ENCODE measurements at places on chromosomes 2 and 18.
A peak's percentile ranks its signal among the peaks of the same experiment; 100 is the strongest.

DNA sequence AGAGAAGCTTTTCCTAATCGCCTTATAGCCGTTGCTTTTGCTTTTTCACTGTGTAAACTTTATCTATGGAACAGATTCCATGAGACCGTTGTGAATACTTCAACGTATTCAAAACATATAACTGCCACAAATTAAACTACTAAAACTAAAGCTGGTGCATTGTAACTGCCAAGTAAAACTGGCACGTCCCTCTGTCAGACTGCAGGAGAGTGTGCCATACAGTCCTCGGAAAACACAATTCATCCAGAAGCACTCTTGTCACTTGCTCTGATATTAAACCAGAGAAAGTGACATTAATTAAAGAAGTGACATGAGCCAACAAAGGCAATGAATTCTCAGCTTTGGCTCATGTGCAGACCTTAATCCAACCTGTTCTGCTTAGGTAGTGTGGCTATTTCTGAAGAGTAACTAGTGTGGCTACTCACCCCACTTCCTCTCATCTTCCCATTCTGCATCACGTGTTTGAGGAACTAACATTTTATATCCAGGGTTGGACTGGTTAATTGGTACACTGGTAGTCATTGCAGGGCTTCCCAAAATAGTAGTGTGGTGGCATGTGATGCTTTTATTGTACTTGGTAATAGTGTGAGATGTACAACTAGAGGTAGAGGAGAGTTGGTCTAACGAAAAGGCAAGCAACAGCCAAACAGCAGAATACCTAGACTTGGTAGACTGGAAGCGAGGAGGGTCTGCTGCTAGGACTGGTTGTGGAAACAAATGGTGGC, 9.7 kb downstream of the VRK2 start:
- DNase-seq: no peak

DNA sequence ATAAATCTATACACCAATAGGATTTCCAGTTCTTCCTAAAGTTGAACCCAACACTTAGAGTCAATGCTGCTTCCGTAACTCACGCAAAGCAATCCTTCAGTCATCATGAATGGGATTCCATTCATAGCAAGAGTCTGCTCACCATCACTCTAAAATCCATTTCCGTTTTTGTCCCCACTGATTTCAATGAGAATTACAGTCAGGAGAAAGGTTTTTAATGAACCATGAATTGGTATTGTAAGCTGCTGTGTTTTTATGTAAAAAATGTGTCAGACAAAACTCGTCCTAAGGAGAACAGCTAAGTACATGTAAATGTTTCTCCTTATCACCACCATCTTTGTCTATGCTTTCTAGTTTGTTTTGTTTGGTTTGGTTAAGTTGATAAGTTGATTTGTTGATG, 391.5 kb downstream of the IRS1 start:
- DNase-seq: no peak

GRCh38 chr2:11044201-11044600, 111.1 kb upstream of the SLC66A3 start:
- no peak for DNase-seq

GRCh38 chr18:55990186-55990585, 402.2 kb upstream of the TCF4 start:
- no peak for DNase-seq

DNA sequence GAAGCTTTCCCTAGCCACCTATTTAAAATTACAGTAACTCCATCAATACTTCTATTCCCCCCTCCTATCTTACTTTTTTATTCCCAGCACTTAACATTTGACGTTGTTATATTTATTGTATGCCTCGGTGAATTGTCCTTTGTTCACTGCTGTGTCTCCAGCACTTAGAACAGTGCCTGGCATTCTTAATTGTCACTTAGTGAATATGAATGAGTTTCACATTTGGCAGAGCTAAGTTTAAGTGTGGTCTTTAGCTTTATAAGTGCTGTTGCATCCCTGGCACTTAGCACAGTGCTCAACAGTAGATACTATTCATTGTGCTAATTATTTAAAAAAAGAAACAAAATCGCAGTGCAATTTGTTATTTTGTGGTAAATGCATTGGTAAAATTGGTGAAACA, 1.7 kb downstream of the RMP24 start:
- no peak for DNase-seq

DNA sequence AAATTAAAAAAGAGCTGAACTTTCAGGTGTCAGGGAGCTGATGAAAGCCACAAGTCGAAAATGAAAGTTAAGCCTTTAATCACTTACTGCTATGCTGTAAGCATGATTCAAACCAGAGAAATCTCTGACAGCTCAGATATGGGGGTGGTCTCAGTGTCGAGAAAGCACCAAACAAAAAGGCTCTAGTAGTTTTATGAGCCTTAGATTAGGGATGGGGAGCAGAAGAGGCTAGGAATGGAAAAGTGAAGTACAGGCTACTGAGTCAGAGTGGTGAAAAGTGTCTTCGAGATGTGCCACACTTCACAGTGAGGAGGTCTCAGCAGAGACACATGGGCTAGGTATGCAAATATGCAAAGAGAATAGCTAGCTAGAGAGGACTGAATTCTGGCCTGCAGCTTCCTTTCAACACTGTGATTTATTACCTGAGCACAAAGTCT, 482.2 kb downstream of the SPAG16 start:
- no peak for DNase-seq

- peak; percentile 38 for DNase-seq
Observed at GRCh38 chr2:174546519-174547506, 50.8 kb downstream of the WIPF1 start.

DNA sequence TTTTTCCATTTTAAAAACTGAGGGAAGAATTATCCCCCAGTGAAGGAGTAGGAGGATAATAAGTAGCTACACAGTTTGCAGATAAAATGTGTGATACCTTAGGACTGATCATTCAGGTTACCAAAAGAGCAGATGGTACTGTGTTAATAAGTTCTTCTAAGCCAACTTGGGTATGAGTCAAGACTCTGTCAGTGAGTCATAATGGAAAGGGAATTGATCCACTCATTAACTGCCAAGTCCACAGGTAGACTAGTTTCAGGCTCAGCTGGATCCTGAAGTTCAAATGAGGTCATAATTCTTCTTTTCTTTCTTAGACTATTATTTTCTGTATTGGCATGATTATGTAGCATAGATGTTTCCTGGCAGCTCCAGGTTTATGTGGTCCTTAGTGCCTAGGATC, 142.4 kb upstream of the ALPP start:
- peak; percentile 47 for DNase-seq

GRCh38 chr2:43230351-43230885, 4.0 kb upstream of the ZFP36L2 start:
- no peak for DNase-seq

- peak; percentile 61 for DNase-seq
Observed at GRCh38 chr18:396251-396555, 104.3 kb downstream of the COLEC12 start.

- peak; percentile 87 for DNase-seq
Observed at GRCh38 chr2:13676269-13676668, 956.2 kb upstream of the LRATD1 start.

DNA sequence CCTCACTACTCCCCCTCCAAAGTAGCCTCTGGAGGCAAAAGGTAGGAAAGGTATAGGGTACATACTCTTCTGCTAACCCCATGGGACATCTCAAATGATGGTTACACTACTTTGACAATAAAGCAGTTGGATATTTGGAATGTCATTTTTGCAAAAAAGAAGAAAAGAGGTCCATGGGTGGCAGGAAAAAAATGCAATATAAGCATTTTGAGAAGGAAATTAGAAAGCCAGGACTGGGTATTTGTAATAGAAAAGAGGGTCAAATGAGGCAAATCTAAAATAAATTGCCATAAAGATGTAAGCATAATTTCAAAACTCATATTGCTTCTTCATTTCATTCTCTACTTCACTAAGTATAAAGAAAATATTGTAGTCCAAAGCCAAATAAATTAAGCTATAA, 280.2 kb downstream of the NOL4 start:
- DNase-seq: no peak

DNA sequence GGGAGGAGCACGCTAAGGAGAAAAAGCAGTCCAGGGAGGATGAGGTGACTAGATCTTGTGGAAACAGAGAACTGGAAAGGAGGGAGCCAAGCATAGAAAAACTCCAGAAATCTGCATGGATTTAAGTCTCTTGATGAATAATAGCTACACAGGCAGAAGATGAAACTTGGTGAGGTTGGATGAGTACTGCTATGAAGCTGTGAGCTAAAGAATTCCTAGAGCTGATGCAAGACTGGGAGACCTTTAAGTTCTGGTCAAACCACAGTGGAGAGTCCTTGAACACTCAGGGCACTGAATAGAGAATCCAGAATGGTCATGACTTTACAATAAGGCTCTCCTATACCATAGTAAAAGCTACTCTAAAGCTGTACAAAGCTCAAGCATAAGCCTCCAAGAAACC, 18.4 kb upstream of the PIEZO2 start:
- DNase-seq: peak; percentile 28

DNA sequence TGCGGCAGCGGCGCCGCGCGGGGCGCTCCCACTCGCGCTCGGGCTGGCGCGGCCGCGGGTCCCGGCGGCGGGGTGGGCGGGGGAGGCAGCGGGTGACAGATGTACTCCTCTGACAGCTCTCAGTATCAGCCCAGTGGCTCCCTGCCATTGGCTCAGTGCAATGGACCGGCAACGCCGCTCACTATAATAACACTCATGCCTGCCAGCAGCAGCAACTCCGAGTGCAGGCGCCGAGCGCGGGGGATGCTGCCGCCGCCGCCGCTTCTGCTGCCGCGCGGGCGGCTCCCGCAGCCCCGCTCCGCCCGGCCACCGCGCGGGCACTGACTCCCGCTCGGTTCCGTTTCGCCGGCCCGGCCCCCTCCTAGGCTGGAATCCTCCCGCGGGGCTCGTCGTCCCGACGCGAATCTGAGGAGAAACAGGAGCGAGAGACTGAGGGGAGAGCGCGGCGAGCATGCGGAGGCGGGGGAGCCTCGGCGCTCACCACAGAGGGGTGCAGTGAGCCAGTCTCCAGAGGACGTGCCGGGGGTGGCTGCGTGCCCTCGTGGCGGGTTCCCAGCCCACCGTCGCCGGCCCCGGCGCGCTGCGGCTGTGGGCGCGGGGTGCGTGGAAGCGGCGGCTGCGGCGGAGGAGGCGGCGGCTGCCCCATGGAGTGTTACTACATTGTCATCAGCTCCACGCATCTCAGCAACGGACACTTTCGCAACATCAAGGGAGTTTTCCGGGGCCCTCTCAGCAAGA, at the start of gene ZNF804A:
Gene ZNF804A (plus strand): TSS at position 214 of the 738 bp plus-strand sequence. CDS start 431 bp downstream, at position 645.
- peak; percentile 37 for DNase-seq

DNA sequence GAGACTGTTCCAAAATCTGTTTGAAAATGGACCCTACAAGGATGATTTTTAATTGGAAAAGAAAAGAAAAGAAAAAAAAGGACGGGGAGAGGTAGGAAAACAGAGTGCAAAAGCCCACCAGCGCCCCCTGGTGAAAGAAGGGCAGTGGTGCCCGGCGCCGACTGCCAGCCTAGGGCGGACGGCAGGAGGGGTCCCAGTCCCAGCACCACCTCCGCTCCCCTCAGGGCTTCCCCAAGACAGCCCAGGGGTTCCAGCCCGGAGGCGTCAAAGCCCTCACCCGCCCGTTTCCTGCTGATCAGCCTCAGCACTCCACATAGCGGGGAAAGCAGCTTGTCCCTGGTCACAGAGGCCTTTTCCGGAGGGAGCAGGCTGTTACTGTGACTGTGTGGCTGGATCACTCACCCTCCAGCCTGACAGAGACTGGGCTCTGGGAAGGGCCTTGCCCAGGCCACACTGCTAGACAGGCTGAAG, 213.9 kb downstream of the TFCP2L1 start:
- DNase-seq: peak; percentile 36

DNA sequence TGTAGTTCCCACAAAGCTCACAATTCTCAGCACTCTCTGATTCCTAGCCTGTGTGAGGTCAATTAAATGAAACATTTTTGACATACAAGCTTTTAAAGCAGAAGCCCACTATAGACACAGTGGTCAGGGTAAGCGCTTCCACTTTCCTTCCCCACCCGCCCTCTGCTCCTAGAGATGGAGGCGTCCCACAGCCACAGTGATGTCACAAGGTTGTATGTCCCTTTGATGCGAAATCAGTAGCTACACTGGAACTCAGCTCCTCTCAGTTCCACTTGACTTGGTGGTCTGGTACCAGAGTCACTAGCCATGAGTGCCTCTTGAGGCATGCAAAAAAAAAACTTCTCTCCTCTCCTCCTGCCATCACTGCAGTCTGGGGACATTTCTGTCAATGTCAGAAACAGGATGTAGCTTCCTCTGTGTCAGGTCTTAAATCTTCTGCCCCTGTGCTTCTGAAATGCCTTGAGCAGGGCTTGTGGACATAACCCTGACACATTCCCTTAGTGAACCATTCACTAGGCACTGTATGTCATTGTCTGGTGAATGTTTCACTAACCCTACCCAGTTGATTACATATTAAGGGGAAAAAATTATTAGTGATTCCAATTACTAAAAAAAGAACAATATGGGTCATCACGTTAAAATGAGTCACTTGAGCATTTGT, 7.8 kb downstream of the SULT1C4 start:
- no peak for DNase-seq

GRCh38 chr18:59268721-59269562, 4.3 kb downstream of the RAX start:
- DNase-seq: peak; percentile 25

- no peak for DNase-seq
Observed at GRCh38 chr2:180539541-180539940, 440.9 kb upstream of the UBE2E3 start.

- DNase-seq: no peak
Observed at GRCh38 chr2:237725661-237726060, 72.9 kb upstream of the RBM44 start.

DNA sequence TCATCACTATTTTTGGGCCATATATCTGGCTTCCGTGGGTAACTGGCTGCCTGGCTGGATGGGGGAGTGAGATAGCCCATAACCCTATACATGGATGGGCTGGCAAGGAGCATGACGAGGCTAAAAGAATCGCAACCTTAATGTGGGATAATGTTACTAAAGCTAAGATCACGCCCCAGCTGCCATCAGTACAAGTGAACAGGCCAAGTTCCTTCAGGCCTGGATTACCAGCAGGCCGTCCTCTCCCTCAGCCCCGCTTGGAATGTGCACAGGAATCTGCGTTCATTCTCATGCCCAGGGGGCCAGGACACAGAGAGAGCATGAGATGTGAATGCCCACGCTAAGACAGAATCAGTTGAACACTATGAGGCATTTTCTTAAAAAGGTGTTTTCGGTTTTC, 34.7 kb downstream of the RMC1 start:
- DNase-seq: no peak

GRCh38 chr18:26863122-26863879, 2.2 kb downstream of the AQP4 start:
- DNase-seq: no peak

GRCh38 chr2:177031438-177032180, 181.0 kb upstream of the HNRNPA3 start:
- DNase-seq: no peak

GRCh38 chr2:12931186-12931844, 214.6 kb downstream of the TRIB2 start:
- DNase-seq: peak; percentile 71

GRCh38 chr18:30142248-30142647, 900.3 kb downstream of the DSC3 start:
- no peak for DNase-seq

- DNase-seq: no peak
Observed at GRCh38 chr18:48836231-48836805, 114.4 kb downstream of the SMAD7 start.

GRCh38 chr18:59783138-59783537, 85.9 kb upstream of the CCBE1 start:
- peak; percentile 88 for DNase-seq
